ENCODE measurements at places on chromosomes 1 and 21.

DNA sequence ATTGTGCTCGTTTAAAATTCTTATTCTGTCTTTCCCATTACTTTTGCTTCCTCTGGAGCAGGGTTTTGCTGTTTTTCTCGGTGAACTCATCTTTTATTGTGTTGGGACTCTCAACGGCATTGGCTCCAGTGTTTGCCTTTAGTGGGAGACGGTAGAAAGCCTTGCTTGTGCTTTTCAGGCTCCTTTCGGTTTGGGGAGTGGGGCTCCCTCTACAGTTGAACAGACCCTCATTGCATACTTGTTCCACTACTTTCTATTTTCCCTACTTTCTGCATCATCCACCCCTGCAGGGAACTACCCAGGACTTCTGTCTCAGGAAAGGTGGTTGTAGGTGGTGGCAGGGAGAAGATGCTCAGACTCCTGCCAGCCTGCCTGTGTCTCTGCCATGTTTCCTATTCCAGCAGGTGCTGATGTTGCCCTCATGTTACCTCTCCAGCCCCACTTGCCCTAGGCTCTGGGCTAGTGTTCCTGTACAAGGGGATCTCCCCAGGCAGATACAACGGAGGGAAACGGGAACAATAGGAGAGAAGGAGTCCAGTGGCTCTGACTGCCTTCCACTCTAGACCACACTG lies 68.5 kb upstream of the ZBTB18 start:
- no peak for DNase-seq

DNA sequence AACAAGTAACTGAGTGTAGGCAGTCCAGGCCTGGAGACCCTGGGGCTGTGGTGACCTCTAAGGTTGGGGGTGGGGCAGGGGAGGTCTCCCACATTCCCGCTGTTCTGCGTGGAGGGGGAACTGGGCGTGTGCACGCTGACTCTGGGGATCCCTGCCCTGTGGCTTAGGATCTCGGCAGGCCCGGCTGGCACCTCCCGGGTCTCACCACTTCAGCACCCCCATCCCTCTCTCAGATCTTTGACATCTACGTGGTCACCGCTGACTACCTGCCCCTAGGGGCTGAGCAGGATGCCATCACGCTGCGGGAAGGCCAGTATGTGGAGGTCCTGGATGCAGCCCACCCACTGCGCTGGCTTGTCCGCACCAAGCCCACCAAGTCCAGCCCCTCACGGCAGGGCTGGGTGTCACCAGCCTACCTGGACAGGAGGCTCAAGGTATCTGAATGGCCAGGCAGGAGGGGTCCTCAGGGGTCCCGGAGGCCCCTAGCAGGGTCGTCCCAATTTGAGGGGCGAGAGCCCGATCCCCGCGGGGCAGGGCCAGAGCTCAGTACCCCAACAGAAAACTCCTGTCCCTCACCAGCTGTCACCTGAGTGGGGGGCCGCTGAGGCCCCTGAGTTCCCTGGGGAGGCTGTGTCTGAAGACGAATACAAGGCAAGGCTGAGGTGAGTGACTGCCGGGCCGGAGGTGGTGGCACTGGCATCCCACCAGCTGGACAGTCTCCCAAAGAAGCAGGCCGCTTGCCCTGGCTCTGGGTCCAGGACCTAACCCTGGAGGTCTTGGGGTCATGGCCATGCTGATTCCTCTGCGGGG lies 68.7 kb downstream of the TRIM11 start:
- no peak for DNase-seq

DNA sequence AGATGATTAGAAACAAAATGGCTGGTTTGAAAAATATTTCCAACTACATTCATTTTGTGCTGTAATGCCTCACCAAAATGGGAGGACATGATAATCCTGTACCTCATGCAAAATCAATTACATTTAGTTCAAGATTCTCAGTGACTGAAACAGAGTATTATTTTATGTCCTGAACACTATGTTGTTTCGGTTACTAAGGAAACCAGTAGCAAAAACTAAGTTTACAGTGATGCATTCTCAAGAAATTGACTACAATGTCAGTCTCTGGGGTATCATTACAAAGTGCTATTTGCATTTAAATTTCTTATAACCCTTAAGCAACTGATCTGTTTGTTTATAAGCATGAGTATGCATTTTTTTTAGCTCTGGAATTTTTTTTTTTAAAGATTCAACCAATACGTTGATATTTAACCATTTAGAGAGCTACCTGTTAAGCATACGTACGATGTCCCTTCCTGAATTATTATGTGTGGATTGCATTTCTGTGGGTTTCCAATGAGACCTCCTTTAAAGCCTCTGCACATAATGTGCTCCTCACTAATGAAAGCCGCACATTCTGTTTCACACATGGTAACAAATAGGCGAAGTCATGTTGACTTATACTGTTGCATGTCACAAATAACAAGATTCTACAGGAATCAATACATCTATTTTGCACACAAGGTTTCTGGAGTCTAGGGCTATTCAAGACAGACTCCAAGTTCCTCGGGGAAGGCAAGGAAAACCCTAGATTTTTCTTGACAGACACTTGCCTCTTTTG lies 1035.7 kb downstream of the ADGRL2 start:
- no peak for DNase-seq

GRCh38 chr1:84096176-84096575 lies 47.9 kb upstream of the PRKACB start:
- DNase-seq = no peak

- no peak for DNase-seq
These were observed 77.6 kb upstream of the DNAH14 start for GRCh38 chr1:224851848-224852261.

GRCh38 chr1:95935719-95936118 lies 701.7 kb downstream of the RWDD3 start:
- no peak for DNase-seq

DNA sequence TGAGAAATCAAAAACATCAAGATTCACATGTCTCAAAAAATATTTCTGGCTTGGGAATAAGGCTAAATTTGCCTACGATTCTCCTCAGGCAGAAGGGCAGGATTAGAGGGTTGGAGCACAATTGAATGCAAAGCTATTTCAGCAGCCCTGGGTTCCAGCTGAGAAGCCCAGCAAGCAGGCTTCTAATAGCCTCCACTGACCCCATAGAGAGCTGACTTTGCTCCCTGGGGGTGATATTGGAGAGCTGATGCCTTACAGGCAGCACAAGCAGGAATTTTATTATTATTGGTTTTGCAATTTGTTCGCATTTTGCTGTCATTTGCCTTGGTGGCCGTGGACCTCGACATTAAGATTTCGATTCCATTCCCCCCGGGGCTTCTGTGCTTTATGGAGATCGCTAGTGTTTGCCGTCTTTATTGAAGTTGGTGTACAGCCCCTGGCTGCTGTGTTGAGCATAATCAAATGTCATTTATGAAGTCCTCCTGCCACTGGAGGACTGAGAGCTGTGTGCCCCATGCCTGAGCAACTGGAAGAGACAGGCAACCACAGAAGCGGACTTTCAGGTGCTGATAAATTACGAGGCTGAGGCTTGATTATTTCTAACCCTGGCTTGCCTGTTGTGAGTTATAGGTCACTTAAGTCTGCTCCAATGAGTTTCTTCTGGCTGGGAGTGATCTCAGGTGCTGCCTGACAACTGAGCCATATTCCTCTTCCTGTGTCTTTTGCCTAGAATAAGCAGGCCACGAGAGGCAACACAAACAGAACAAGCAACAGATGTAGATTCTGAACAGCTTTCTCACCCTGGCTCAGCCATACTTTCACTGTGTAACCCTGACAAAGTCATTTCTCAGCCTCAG lies 518.4 kb upstream of the CAMK1G start:
- DNase-seq = no peak

DNA sequence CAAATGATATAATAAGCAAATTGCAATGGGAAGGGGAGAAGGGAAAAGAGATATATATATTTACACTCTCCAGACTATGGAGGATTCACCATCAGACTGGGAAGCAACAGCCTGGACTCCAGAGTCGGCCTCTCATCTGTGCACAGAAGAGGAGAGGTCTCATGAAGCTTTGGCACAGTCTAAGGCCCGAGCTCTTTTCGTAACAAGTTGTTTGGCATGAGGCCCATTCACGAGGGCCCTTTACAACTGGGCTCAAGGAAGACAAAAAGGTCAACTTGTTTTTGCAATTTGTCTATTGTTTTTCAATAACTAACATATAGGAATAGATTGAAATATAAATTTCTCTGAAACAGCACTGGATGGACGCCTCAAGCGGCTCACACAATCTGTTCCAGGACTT lies 66.7 kb upstream of the AJAP1 start:
- no peak for DNase-seq

DNA sequence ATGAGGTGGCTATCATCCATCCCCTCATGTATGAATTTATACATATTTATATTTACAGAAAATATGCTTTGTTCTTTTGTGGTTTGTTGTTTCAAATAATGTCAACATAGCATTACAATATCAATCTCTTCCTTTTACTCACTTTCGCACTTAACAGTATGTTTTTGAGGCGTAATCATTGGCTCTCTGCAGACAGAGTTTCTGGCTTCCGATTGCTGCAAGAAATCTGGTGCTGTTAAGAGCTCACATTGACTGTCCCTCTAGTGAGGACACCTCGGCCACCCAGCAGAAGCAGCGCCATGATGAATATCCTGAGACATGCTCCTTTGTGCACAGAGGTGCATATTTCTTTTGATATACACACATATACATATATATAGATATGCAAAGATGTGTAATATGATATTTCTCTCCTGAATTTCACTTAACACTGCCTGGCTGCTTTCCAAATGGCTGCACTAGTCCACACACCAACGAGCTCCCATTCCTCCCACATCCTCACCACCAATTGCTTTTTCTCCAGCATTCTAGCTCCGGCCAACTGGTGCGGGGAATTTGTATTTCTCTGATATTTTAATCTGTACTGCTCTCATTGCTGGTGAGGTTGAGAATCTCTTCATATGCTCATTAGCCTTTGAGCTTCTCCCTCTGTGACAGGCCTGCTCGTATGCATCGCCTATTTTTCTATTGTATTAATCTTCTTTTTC lies 248.4 kb downstream of the SIPA1L2 start:
- no peak for DNase-seq

DNA sequence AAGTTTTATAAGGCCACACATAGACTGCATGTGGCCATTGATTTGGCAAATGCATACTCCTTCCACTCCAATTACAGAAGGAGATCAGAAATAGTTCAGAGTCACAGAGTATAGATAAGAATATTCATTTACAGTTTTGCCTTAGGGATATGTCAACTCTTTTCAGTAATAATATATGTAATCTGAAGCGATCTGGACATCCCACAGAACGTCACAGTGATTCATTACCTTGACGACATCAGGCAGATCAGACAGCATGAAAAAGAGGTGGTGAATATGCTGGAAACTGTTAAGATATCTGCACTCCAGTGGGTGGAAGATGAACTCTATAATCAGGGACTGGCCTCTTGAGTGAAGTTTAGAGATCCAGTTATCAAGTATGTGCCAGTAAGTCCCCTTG lies 240.4 kb downstream of the DPYD start:
- DNase-seq = no peak

DNA sequence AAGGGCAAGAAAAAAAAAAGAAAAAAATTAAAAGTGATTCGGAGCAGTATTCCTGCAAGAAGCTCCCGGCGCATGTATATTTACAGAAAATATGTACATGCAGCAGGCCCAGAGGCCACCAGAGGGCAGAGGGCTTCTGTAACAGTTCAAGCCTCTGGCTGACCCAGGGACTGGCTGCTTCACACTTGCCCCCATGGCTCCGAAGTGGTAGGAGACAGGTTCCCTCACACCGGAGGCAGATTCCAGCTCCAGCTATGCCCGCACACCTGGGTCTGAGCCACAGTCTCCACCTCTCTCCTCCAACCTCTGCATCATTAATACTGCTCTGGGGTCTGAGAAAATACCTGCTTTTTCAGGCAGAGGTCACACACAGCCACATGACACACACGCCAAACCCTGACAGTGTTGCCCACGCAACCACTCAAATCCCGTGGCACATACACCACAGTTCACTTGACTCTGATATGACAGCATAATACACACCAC lies 2.2 kb upstream of the ARHGAP30 start:
- DNase-seq = peak; percentile 75

All from GM03348 (cell line).